ENCODE measurements at places on chromosomes 16 and 17.

DNA sequence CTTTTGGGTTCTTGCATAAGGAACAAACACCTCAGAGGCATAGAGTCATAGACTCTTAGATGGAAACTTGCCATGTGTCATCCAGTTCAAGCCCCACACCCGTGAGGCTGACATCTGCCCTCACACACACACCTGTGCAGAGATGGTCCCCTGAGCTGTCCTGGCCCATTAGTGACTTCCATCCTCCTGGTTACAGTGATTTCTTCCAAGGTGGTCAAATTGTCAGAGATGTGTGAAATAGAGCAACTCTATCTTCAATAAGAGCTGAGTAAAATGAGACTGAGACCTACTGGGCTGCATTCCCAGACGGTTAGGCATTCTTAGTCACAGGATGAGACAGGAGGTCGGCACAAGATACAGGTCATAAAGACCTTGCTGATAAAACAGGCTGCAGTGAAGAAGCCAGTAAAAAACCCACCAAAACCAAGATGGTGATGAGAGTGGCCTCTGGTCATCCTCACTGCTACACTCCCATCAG, 342.2 kb upstream of the TNRC6C start:
- no peak for DNase-seq

DNA sequence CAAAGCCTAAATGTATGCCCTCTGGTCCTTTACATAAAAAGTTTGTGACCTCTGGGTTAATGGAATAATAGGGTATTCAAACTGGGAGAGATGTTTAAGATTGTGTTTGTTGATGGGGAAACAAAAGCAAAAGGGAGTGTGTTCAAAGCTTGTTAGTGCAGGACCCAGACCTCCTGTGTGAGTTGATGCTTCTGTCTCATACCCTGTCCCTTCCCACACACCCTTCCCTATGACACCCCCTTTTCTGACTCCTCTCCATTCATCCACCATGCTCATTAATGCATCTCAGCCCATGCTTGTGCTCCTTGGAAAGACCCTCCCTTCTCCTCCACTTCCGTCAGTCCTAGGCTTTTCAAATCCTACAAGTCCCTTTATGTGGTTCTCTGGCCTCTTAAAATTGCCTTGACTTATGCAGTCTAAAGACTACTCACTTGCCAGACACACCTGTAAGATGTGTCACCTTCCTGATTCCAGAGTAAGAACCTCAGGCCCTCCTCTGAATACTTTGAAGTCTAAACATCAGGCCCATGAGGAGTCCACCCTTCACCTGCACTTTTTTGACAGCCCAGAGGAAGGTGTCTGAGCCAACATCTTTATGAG, 128.0 kb upstream of the CACNG5 start:
- no peak for DNase-seq

DNA sequence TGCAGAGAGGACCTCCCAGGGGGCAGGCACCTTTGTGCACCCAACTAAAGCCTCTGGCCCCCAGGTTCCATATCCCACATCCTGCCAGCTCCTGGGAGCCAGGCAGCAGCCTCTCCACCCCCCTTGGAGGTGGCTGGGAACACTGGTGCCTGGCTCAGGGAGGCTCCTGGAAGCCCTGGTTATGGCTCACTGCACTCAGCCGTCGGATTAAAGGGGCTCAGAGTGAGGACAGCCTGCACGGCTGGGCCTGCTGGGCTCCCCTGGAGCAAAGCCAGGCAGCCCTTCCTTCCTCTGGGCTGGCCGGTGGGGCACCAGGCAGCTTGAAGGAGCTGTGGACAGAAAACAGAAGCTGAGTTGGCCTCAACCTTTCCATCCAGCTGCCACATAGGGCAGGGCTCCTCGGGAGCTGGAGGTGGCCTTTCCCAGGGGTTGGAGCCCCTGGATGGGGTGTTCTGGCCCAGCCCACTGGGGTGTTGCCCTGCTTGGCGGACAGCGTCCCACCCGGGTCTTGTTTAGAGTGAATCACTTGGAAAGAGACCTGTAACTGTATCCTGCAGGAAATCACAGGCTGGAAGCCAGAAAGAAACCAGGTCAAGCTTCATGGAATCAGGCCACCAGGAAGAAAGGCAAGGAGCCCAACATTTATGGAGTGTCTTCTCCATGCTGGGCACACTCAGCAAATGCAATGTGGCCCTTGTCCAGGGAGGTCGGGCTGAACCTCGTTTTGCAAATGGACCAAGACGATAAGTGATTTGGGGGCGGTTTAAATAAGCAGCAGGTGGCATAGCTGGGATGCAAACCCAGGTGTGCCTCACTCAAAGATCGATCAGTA, 253.3 kb downstream of the SOX9 start:
- DNase-seq: no peak

- DNase-seq: no peak
These were observed 40.5 kb downstream of the MARF1 start for GRCh38 chr16:15602285-15603044.

- DNase-seq: no peak
These were observed 1.2 kb downstream of the LLGL2 start for GRCh38 chr17:75526555-75527270.
